ENCODE measurements at places on chromosomes 11 and 22.
A peak's percentile ranks its signal among the peaks of the same experiment; 100 is the strongest.

DNA sequence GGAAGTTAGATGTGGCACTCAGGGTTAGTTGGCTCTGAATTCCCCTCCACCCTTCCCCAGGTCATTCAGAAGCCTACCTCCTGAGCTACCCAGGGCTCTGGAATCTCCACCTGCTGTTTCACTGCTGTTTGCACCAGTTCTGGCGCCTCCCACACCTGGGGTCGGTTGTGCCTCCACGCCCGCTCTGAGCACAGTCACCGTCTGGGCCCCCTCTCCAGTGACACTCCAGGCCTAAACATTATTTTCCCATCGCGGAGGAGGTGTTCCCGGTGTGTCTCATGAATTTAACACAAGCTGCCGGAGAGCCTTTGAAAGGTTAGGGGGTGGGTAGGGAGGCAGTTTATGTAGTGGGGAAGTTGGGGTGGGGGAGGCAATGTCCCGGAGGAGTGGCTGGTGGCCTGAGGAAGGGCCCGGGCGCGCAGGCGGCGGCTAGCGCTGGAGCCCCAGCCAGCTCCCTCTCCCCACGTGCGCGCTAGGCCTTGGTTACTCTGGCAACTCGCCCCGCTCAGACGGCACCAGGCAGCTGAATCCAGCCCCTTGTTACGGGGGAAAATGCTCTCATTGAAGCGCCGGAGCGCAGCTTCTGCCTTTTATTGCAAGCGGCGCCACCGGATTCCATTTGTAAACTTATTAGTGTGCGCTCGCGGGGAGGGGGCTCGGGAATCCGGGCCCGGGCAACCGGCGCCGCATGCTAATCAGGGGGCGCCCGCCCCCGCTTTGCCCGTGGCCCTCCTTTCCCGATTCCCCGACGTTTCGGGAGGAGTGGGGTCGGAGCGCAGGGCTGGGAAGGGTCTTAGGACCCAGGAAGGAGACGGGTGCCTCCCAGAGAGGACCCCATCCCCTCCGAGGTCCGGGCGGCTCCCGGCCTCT is 52.4 kb downstream of the GRIK4 start:
- peak; percentile 91 for DNase-seq

GRCh38 chr22:40385036-40385782 is 14.8 kb downstream of the SGSM3 start:
- DNase-seq = no peak

DNA sequence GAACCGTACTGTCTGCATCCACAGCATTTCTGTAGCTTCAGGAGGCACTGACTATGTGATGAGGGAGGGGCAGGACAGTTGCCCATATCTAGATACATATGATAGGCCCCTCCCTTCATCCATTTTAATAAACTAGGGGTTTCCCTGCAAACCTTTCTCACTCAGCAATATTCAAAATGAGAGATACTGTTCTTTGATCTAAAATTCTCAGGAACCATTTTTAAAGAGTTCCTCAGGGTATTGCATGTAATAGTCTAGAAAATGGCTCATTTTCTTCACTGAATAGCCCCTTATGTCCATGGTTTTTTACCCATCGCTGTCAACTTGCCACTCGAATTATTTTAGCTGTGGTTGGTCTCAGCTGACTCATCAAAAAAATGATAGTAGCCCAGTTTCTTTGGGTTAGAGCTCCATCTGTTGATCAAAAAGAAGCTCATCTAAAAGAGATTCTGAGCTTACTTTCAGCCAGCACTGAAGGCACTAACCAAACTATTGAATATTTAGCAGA is 37.0 kb upstream of the DNAJB7 start:
- DNase-seq = no peak

GRCh38 chr11:67002297-67002913 is 20.5 kb upstream of the SYT12 start:
- DNase-seq = no peak

All from kidney (tissue), 22 donors.